ENCODE measurements at places on chromosomes 6 and 20.

DNA sequence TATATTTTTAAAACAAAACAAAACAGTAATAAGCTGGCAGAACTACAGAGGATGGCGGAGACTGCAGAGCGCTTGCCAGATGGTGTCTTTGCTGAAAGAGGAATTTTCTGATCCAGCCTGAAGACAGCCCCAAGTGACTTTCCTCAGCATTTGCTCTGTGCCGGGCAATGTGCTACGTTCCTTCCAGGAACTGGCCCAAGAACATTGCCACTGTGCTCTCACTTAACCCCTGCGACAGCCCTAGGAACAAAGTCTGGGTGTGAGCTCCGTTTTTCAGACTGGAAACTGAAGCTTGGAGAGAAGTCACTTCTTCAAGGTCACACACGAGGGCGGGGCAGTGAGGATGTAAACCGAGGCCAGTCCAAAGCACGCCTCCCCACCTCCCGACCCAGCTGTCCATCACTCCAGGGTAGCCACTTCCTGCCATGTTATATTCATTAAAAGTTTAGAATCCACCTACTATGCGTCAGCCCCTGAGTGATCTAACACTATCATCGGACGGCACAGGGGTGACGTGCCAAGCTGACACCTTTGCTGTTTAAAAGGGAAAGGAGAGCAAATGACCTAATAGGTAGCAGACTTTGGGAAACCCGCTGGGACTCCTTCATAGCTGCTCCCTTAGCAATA lies 22.3 kb upstream of the BMP7 start:
- no peak for DNase-seq

GRCh38 chr6:125714441-125715090 lies 34.9 kb upstream of the HEY2 start:
- no peak for DNase-seq

- DNase-seq: no peak
Observed at GRCh38 chr6:161583584-161583983, 309.7 kb upstream of the AGPAT4 start.

- DNase-seq: no peak
Observed at GRCh38 chr20:38759106-38759505, 10.8 kb downstream of the ACTR5 start.

DNA sequence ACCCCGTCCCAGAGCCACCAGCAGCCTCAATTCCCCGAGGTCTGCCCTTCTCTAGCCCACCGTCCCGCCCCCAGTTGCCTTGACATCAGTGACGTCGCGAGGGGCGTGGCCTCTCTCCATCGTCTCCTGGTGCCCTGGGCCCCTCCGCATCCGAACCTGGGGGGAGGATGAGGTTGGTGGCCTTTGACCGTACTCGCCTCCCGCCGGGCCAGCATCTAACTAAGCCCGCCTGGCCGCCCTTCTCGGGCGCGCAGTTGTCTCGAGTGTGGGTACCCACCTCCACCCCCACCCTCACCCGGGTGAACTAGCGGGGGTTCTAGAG lies 5.5 kb upstream of the ARMC12 start:
- peak; percentile 87 for DNase-seq

Data from fibroblast of the conjunctiva (primary cell).